Activated T-cell treated with anti-CD3 and anti-CD28 coated beads, Interleukin-2, amount 50 U/mL, for 48 hours (primary cell): ENCODE measurements at places on chromosomes 2 and 18.

DNA sequence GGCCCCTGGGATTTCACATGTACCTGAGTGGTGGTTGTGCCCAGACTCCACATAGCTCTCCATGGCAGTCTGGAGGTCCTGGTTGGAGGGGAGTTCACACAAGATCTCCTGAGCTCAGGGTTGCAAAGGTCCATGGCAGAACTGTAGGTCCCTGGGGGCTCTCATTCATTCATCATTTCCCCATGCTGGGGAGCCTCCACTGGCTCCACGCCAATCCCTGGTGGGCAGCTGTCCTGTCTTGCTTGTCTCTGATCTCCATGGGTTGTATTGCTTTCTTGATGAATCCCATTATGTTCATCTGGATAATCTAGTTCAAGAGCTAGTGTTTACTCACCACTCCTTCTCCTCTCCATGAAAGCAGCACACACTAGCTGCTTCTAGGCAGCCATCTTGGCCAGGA is 42.4 kb downstream of the ZSWIM2 start:
- DNase-seq = no peak

DNA sequence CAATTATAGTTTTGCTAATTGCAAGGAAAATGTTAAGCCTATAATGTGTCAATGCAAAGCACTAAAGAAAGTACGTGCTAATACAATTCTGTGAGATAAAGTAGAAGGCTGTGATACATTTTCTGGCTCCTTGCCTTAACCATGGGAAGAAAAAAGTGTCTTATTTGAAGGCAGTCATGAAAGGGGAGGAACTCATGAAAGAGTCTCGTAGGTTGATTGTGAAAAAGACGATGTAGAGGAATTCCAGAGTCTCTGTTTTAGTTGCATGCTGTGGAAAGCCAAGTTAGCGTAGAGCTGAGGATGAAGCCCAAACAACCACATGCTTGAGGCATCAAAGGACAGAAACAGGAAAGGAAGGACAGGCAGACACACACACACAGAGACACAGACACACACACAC is 214.1 kb downstream of the MEIS1 start:
- DNase-seq = no peak

GRCh38 chr2:221410487-221410886 is 161.6 kb downstream of the EPHA4 start:
- no peak for DNase-seq

DNA sequence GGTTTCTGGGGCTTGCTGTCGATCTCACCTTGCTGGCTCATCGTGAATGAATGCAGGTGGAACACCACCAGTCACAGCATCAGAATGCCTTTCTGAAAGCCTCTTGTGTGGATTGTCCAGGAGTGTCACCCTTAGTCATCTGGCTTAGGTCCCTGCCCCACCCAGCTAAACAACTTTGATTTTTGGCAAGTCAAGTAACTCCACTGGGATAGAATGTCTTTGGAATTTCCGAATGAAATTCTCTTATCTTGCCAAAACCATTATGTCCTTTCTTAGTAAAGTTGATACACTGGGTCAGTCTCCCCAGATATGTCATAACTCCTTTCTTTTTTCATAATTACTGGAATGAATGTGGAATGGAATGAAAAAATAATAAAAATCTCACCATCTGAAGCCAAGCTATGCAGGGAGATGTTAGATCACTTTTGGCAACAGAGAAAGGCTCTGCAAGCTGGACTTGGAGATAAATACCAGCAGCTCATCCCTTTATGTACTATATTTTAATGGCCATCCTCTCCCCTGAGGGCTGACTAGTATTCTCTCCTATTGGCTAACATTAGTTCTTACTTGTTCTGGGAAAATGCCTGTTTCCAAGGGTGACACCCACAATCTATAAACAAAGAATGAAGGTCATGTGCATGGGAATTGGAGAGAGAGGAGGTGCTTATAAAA is 35.4 kb downstream of the INSIG2 start:
- DNase-seq = no peak

GRCh38 chr2:174335988-174336500 is 1.3 kb downstream of the SP9 start:
- DNase-seq = peak; percentile 65
